GM23338 (cell line): ENCODE measurements at places on chromosomes 2 and 18. TPM values are rescaled to one million over a fixed set of nuclear protein-coding genes. Genes with fewer than 3 reads are reported as not detected.
A peak's percentile ranks its signal among the peaks of the same experiment; 100 is the strongest.

- H3K27ac ChIP-seq, result no peak overlapping the region
- no peaks in the 10 kb centered on the region for H3K27me3 ChIP-seq
- no peak overlapping the region for H3K4me3 ChIP-seq
- no peak for DNase-seq
- H3K4me1 ChIP-seq, result peaks cover 11% of the 10 kb centered on the region
- no peaks in the 10 kb centered on the region for H3K36me3 ChIP-seq
Measured at GRCh38 chr2:195414537-195415100, 242.4 kb upstream of the SLC39A10 start.

- H3K4me3 ChIP-seq, result no peak overlapping the region
- H3K4me1 ChIP-seq, result no peaks in the 10 kb centered on the region
- H3K27me3 ChIP-seq, result no peaks in the 10 kb centered on the region
- H3K27ac ChIP-seq, result no peak overlapping the region
- no peak for DNase-seq
Measured at GRCh38 chr2:232973796-232974195, 39.3 kb downstream of the NGEF start.

Gene CD8B2
- not detected in 2 replicates for total RNA-seq

Gene CPLX4
- total RNA-seq, result not detected in 2 replicates

- no peaks in the 10 kb centered on the region for H3K4me1 ChIP-seq
- no peak overlapping the region for H3K27ac ChIP-seq
- H3K4me3 ChIP-seq, result no peak overlapping the region
- DNase-seq, result no peak
Measured at GRCh38 chr2:203626952-203627681, 79.3 kb upstream of the CD28 start.

Gene NGEF
- 4.2 and 5.4 TPM in 2 replicates for total RNA-seq

DNA sequence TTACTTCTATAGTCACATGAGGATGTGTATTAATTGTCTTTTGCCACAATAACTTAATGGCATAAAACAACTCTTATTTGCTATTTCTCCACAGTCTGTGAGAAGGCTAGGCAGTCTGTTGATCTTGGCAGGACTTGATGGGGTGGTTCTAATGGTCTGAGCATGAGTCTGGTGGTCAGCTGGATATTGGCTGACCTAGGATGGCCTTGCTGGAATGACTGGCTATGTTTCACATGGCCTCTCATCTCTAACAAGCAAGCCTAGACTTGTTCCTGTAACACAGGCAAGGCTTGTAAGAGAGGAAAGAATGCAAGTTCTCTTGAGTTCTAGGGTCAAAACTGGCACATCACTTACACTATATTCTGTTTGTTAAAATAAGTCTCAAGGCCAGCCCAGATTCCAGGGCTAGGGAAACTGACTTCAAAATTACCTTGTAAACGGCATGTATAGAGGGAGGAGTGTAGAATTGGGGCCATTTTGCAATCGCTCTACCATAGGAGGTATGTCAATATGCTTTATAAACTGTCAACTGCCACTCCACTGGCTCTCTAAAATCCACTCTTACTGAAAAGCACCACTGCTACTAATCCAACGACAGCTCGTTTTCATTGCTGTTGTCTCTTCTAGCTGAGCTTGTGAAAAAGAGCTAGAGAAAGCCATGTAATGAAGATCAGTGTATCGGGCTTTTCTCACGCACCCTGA lies 325.0 kb upstream of the PKDCC start:
- DNase-seq, result no peak
- no peak overlapping the region for H3K4me3 ChIP-seq
- no peaks in the 10 kb centered on the region for H3K27me3 ChIP-seq
- no peaks in the 10 kb centered on the region for H3K36me3 ChIP-seq

DNA sequence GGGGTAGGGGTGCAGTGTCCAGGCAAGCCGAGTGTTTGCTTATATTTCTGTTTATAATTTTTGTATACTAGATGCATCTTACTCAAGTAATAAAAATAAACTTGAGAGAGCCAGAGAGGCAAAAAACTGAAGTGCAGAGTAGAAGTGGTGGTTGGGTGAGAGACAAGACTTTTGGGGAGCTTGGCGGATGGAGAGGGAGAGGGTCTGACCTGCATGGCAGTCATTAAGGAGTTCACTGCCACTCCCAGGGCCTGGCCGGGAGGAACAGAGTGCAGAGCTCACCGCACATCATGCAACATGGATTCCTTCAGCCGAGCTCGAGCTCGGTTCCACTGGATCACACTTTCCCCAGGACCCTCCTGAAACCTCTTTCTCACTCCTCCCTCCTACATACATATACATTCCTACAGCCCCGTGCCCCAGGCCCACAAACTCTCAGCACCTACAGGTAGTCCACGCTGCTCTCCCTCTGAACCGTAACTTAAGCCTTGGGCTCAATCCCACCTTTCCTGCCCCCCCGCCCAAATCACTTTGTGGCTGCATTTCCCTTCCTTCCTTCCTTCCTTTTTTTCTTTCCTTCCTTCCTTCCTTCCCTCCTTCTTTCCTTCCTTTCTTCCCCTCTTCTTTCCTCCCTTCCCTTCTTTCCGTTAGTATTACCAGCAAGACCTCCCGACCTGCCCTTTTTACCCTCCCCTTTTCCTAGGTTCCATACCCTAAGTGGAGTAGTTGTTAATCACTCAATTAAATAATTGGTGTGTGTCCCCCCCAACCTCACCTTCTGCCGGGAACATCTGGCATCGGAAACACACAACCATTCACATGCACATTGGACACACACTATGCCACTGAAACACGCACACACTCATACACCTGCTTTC lies 37.1 kb upstream of the ATP6V1B1 start:
- H3K27me3 ChIP-seq, result peaks cover 100% of the 10 kb centered on the region
- H3K4me1 ChIP-seq, result peaks cover 38% of the 10 kb centered on the region
- H3K36me3 ChIP-seq, result no peaks in the 10 kb centered on the region
- no peak overlapping the region for H3K27ac ChIP-seq

Gene PPP1R1C
- 3.5 and 5.7 TPM in 2 replicates for total RNA-seq

GRCh38 chr2:201470821-201471731 lies 19.5 kb downstream of the STRADB start:
- H3K27ac ChIP-seq, result no peak overlapping the region
- no peak overlapping the region for H3K4me3 ChIP-seq
- H3K4me1 ChIP-seq, result no peaks in the 10 kb centered on the region
- peak; percentile 78 for DNase-seq

DNA sequence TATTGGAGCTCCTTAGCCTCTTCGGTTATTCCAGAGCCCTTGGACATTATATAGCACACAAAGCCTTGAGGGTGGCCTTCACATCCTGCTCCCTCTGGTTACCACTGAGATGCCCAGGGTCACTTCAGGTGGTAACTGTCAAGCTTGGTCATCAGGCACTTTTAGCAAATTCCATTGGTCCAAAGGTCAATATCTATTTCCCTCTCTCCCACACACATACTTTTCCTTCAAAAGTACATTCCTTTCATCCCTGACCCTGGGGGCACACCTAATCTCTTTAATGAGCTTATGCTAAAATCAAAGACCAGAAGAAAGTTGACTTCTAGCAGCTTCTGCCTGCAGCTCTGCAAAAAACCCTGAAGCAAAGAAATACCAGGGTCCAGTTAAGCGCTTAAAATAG lies 172.0 kb upstream of the NRP2 start:
- 0 out of 2 replicates have a peak, but pooled peaks cover 3% of the 10 kb centered on the region for H3K4me1 ChIP-seq
- H3K27ac ChIP-seq, result no peak overlapping the region
- H3K27me3 ChIP-seq, result no peaks in the 10 kb centered on the region
- H3K36me3 ChIP-seq, result no peaks in the 10 kb centered on the region

GRCh38 chr18:43060020-43060419 lies 55.5 kb downstream of the RIT2 start:
- no peaks in the 10 kb centered on the region for H3K27me3 ChIP-seq
- H3K36me3 ChIP-seq, result no peaks in the 10 kb centered on the region
- H3K27ac ChIP-seq, result no peak overlapping the region
- no peak overlapping the region for H3K4me3 ChIP-seq
- H3K4me1 ChIP-seq, result no peaks in the 10 kb centered on the region

Gene LHCGR
- total RNA-seq, result 0.12 and 0.45 TPM in 2 replicates

DNA sequence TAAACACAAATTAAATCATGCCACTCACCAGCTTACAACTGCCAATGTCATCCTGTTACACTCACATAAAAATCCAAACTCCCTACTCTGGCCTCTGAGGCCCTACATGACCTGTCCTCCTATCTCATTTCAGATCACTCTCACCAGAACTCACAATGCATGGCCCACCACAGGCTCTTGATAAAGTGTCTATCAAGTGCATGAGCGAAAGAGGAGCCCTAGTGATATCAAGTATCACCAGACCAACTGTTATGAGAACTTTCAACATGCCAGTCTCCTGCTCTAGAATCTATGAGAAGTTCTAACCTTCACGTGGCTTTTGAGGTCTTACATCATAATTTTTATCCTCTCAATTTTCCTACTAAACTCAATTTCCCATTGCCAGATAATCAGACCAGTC lies 76.4 kb upstream of the CD226 start:
- DNase-seq, result no peak
- H3K36me3 ChIP-seq, result no peaks in the 10 kb centered on the region
- H3K27ac ChIP-seq, result no peak overlapping the region
- no peaks in the 10 kb centered on the region for H3K27me3 ChIP-seq

Gene FAM228A
- 0.12 and 0.35 TPM in 2 replicates for total RNA-seq

- no peaks in the 10 kb centered on the region for H3K27me3 ChIP-seq
- no peak for DNase-seq
- H3K27ac ChIP-seq, result no peak overlapping the region
- no peak overlapping the region for H3K4me3 ChIP-seq
- H3K36me3 ChIP-seq, result no peaks in the 10 kb centered on the region
Measured at GRCh38 chr2:15166878-15167277, 394.3 kb downstream of the NBAS start.

Gene FAM161A
- total RNA-seq, result 13.1 and 16.2 TPM in 2 replicates

DNA sequence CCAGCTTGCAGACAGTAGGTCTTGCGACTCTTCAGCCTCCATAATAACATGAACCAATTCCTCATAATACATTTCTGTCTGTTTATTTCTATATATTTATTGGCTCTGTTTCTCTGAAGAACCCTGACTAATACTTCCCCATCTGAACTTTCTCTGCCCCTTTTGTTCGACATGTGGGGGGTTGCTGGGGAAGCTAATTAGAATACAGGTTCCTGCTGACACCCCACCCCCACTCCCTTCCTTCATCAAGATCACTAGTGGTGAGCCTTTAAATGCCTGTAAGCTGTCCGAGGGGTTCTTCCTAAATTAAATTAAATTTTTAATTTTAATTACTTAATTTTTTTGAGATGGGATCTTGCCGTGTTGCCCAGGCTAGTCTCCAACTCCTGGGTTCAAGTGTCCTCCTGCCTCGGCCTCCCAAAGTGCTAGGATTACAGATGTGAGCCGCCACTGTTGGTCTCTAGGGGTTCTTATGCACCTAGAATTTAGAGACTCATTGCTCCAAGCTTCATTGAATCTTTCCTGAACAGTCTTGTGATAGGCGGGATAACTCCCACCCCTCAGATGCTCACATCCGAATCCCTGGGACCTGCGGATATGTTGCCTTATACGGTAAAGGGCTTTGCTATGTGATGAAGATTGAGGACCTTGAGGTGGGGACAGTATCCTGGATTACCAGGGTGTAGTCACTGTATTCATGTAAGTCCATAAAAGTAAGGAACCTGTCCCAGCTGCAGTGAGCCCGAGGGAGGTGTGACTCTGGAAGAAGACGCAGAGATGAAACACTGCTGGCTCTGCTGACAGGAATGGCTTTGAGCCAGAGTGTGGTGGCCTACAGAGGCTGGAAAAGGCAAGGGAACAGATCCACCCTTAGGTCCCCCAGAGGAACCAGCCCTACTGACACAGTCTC lies 26.2 kb downstream of the HPCAL1 start:
- no peaks in the 10 kb centered on the region for H3K27me3 ChIP-seq
- DNase-seq, result no peak
- H3K4me1 ChIP-seq, result peaks cover 43% of the 10 kb centered on the region; the same call in 1 of the 2 replicates
- H3K36me3 ChIP-seq, result no peaks in the 10 kb centered on the region
- no peak overlapping the region for H3K4me3 ChIP-seq
- H3K27ac ChIP-seq, result peak overlapping the region; percentile 2; the same call in 1 of the 2 replicates

Gene ITM2C
- total RNA-seq, result 314 and 367 TPM in 2 replicates

Gene LINC00305
- total RNA-seq, result not detected in 2 replicates

Gene AQP12A
- not detected in 2 replicates for total RNA-seq

DNA sequence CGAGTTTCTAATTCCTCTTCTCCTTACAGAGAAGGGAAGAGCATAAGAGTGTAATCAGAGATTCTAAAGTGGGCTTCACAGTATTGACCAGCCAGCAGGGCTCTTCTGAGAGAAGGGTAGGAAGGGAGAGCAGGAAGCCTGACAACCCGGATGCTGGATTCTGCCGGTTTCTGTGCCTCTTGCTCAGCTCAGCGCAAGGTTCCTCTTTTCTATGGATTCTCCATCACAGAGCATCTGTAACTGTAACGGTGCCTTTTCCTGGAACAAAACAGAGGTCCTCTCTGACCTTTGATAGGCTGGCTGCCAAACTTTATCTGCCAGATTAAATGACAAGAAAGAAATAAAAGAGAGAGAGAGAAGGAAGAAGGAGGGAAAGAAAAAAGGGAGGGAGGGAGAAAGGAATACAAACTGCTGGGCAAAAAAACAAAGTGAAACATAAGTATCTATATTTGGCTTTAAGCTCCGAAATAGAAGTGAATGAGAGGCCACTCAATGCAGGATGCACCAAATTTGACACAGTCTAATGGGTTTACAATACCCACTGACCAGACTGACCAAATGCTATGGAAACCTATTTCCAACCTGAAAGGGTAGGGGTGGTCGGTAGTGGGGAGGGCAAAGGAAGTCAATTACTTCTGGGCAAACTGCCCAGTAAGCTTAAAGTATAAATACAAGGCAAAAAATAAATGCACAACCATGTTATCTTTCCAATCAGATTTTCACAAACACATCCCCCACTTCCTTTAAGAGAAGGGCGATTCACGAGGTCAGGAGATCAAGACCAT lies 59.2 kb downstream of the PIEZO2 start:
- no peaks in the 10 kb centered on the region for H3K36me3 ChIP-seq
- H3K27me3 ChIP-seq, result no peaks in the 10 kb centered on the region
- no peak overlapping the region; the same call in 1 of the 2 replicates for H3K27ac ChIP-seq
- DNase-seq, result no peak
- H3K4me3 ChIP-seq, result no peak overlapping the region

GRCh38 chr2:200877443-200877842 lies 11.4 kb downstream of the PPIL3 start:
- no peak overlapping the region for H3K4me3 ChIP-seq
- no peak overlapping the region for H3K27ac ChIP-seq
- DNase-seq, result no peak
- peaks cover 21% of the 10 kb centered on the region for H3K36me3 ChIP-seq
- H3K4me1 ChIP-seq, result no peaks in the 10 kb centered on the region
- H3K27me3 ChIP-seq, result no peaks in the 10 kb centered on the region

DNA sequence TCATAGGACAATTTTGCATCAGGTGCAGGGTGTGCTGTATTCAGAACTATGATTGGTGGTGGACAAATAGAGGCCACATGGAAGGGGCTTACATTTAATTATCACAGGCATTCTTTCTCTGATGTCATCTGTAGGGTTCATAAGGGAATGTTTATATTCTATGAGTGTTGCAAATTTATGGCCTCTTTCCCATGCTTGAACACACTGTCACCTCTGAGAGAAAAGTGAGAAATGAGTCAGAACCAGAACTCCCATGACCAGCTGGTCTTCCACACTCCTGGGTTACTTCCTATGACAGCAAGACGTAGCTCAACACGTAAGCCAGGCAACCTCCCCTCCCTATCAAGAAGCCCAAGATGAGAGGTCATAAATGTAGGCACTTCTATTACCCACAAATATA lies 310.8 kb downstream of the PIEZO2 start:
- no peak overlapping the region for H3K27ac ChIP-seq
- no peaks in the 10 kb centered on the region for H3K4me1 ChIP-seq
- H3K27me3 ChIP-seq, result no peaks in the 10 kb centered on the region
- no peak for DNase-seq
- H3K4me3 ChIP-seq, result no peak overlapping the region

Gene COL4A3
- 1.2 and 3.5 TPM in 2 replicates for total RNA-seq

- H3K27ac ChIP-seq, result no peak overlapping the region
- peak; percentile 53 for DNase-seq
- H3K27me3 ChIP-seq, result no peaks in the 10 kb centered on the region
- peaks cover 4% of the 10 kb centered on the region; the same call in 1 of the 2 replicates for H3K4me1 ChIP-seq
Measured at GRCh38 chr2:15560140-15560987, 770 bp downstream of the NBAS start.
